GM12891 (cell line): ENCODE measurements at places on chromosomes 16 and 17.

DNA sequence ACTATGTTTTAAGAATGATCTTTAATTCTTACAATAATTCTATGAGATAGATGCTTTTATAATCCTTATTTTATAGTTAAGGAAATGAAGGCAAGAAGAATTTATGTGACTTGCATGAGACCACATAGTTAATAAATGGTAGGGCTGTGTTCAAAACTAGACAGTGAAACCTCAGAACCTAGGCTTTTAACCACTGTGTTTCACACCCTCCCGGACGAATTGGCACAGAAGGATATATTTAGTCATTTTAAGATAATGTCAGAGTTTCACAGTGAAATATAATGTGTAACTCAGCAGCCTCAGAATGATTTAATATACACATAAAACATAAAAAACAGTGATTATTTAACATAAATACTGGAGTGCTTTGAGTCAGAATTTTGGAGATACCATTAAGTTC is 57.0 kb downstream of the NSRP1 start:
- peak; percentile 18 for DNase-seq

DNA sequence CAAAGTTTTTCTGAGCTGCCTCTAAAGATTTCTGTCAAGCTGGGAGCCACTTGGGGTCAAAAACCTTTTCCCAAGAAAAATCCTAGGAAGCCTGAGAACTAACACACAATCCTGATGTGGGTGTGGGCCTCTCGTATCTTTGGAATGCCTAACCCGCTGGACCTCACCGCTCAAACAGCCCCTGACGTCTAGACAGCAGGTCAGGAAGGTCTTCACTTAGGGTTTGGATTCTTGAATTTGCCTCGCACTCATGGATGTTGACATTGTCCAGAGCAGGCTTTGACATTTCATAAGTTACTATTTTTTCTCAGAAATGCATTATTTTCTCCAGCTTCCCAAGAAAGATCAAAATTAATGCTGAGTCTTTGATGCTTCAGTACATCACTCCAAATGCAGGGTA is 18.9 kb downstream of the TEX2 start:
- no peak for DNase-seq

DNA sequence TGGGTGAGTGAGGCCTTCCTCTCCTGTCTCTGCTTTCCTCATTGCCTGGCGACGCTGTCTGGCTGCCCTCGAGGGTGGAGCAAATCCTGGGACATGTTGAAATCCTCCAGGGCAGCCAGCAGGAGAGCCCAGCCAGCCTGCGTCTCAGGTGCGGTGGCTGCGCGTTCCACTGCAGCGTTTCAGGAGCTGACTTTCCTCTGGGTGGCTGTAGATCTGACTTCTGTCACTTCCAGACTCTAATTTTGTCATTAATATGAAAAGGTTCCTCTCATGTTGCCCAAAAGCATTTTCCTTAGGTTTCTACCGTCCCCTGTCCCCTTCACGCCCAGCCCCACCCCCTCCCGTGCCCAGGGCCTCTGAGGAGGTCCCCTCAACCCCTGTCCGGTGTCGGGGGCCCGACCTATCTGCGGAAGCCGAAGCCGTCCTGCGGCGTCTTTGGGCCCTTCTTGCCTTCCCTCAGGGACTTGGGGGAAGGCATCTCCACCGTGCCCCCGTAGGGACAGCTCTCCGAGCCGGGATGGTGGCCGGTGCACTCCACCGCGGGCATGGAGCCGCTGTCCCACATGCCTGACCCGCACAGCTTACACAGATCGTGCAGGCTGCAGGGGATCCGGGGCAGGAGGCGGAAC is 95.1 kb downstream of the TBC1D16 start:
- no peak for DNase-seq

DNA sequence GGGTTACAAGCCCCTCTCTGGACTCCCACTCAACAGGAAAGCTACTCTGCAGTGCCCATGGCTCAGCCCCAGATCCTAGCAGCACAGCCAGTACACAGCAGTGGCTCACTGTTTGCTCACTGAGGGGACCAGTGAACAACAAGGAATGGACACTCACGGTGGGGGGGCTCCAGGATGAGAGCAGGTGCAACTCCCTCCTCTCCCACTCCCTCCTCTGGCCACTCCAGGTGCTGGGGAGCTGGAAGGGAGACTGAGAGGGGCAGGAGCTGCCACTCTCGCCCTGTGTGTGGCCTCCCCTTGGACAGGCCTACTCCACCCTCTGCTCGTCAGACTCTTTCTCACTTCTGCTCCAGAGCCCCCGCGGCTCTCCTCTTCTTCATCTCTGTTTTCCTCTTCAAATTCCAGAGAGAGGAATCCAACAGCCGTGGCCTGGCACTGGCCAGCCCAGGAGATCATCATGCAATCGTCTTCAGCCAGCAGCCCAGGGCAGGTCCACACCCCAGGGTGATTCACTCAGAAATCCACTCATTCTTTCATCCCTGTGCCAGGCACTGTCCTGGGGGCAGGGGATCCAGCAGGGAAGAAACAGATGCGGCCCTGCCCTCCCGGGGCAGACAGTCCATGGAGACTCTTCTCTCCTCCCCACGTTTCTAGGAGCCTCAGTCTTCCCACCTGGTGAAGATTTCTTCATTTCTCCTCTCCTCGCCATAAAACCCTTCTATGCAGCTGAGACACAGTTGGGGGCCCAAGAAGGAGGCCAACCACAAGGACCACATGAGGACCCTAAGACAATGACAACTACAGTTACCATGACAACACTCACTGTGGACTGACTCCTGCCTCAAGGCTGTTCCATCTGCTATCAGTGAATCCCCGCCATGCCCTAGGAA is 30.7 kb downstream of the CFAP20 start:
- DNase-seq: no peak

- no peak for DNase-seq
Measured at GRCh38 chr16:83806731-83807130, 1.0 kb upstream of the HSBP1 start.

DNA sequence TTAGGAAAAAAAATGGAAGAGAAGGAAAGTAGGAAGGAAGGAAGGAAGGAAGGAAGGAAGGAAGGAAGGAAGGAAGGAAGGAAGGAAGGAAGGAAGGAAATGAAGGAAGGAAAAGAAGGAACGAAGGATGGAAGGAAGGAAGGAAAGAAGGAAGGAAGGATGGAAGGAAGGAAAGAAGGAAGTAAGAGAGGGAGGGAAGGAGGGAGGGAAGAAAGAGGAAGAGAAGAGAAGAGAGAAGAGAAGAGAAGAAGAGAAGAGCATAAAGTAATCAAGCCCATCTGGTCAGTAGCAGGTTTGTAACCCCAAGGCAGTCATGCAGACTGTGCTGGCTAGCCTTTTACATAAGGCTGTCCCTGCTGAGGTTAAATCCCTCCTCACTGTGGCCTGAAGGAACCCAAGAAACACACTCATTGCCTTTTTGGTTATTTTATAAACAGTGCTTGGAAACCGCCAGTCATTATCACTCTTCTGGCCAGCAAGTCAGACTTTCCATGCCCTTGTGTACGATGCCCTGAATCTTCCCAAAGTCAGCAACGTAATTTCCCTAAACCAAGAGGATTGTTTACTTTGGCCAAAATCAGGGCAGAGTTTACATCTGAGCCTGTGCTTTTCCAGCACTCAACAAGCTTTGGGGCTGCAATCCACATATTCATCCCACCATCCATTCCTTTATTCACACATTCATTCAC is 409.6 kb upstream of the MAF start:
- no peak for DNase-seq

DNA sequence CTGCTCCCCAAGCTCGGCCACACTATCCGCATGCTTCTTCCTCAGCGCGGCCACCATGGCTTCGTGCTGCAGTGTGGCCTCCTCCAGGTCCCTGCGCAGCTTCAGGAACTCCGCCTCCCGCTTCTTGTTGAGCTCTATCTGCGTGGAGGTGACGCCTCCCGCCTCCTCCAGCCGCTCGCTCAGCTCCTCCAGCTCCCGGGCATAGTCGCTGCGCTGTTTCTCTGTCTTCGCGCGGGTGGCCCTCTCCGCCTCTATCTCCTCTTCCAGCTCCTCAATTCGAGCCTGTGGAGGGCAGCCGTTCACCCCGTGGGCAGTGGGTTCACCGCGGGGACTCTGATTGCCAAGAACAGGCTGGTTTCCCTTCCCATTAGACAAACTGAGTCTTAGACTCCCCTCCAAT is 19.0 kb downstream of the MYH3 start:
- no peak for DNase-seq

DNA sequence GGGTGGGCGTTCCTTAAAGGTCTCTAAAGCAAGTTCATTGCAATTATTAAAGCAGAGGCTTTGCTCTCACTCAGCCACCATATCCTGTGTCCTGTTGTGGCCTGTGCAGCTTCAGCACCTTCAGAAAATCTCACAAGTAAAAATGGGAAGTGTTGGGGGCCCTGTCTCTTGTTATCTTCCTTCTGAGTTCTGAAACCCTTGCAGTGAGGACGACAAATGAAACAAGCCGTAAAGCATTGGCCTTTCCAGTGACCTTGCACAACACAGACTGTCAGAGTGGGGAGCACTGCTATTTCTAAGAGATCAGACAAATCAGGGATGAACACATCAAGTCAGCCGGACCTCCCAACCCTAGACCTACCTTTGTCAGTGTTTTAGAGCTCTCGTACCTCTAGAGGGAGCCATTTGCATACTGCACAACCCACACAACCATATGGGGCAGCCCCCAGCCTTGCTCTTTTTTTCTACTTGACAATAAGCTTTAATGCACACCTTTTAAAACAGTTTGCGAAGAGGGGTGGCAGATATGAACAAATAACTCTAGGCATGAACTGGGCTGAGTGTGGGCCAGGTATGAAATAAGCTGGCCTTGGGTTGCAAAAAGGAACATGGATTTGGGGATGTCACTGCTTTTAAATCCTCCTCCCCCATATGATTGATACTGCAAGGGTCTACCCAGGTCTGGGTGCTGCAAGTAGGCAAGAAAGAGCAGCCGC is 89.8 kb downstream of the KATNIP start:
- peak; percentile 67 for DNase-seq

DNA sequence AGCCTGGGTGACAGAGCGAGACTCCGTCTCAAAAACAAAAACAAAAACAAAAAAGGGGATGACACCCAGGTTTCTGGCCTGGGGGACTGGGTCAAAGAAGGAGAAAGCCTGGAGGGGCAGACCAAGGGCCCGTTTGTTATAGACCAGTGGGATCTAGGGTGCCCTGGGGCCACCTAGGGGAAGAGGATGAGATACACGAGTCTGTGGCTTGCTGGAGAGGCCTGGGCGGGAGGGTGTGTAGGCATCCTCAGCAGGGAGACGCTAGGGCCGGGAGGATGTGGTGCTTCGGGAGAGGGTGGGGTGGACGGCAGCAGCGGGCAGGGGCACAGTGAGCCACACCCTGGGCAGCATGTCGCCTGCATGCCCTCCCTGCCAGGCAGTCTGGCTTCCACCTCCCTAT is 17.1 kb upstream of the CRK start:
- no peak for DNase-seq

DNA sequence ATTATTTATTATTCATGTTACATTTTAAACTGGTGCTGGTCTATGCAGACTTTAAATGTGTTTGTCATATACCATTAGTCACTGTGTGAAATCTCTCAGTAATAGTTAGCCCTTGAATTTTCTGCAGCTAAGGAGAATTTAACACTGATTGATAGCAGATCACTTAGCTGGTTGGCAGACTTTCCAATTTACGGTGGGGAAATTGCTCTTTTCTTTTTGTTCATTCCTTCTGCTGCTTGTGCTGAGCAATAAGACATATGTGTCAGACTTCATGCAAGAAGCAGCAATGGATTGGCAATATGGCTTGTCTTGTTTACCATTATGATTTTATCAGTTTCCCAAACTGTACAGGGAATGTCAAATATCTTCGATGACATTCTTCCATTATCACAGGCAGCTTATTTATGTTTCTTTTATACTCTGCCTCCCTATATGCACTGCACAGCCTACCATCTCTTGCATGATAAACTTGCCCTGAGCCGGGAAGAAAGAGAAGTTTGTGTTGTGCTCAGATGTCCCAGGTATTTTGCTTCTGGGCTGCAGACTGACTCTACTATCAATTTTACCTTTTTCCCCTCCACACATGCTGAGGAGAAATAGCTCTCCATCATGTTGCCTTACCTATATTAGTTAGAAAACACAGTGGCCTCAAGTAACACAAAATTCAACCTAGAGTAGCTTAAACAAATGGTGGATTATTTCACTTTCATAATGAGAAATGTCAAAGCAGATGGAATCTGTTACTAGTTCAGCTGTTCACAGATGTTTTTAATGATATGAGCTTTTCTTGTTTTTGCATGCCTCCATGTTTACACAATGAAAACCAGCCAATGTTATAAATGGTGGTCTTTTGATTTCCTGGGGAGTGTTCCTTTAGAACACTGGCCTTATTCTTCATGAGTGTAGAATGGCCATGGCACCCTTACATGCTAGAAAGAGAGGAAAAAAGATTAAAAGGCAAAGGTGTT is 968.1 kb upstream of the GOT2 start:
- no peak for DNase-seq

- no peak for DNase-seq
Measured at GRCh38 chr17:50055055-50055425, 870 bp upstream of the ITGA3 start.

DNA sequence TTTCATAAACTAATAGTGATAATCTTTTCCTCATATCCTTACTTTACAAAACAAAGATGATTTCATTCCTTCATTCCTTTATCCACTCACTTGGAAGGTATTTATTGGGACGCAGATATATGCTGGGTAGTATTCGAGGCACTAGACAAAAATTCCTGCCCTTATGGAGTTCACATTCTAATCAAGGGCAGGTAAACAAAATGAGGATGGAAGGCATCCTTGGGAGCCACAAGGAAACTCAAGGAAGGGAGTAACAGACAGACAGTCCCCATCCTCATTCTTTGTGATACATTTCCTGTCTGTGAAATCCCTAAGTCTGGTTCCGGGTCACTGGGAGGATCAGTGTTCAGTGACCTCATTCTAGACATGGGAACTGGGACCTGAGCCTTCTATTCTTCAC is 45.2 kb downstream of the SLC6A2 start:
- no peak for DNase-seq

GRCh38 chr17:6559753-6560215 is 3.4 kb upstream of the PITPNM3 start:
- no peak for DNase-seq

DNA sequence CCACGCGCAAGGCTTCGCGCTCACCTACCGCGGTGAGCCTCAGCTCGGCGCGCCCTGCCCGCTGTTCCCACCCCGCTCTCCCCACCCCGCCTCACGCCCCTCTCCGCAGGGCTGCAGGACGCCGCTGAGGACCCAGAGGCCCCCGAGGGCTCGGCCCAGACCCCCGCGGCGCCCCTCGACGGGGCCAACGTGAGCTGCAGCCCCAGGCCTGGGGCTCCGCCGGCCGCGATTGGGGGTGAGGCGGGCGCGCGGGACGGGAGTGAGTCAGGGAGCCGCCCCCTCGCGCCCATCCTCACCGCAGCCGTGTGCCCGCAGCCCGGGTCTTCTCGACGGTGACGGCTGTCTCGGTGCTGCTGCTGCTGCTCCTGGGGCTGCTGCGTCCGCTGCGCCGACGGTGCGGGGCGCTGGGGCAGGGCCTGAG is 1.9 kb upstream of the PAQR4 start:
- DNase-seq: no peak
